ENCODE measurements at places on chromosomes 1 and 21. TPM values are rescaled to one million over a fixed set of nuclear protein-coding genes. Genes with fewer than 3 reads are reported as not detected.

DNA sequence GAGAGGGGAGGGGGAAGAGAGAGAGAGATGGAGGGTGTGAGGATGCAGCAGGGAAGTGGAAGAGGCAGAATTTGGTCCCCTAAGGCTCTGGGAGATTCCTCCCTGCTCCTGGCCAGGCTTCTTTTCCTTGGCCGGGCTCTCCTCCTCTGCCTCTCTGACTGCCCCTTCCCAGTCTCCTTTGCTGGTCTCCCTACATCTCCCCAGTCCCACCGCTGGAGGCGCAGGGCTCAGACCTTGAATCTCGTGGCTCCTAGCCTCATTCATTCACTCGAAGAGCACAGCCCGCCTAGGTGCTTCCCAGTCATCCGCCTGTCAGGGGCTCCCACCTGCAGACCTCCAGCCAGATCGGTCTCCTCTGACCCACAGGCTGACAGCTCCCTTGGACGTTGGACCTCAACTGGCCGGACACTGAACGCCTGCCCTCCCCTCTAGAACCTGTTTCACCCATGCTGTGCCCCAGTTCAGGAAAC is 76.5 kb downstream of the VWA5B1 start:
- peak; percentile 26 for DNase-seq

GRCh38 chr21:26732432-26733221 is 112.6 kb downstream of the ADAMTS1 start:
- DNase-seq, result peak; percentile 19

- no peak for DNase-seq
Observed at GRCh38 chr1:16981269-16981849, 939 bp upstream of the MFAP2 start.

DNA sequence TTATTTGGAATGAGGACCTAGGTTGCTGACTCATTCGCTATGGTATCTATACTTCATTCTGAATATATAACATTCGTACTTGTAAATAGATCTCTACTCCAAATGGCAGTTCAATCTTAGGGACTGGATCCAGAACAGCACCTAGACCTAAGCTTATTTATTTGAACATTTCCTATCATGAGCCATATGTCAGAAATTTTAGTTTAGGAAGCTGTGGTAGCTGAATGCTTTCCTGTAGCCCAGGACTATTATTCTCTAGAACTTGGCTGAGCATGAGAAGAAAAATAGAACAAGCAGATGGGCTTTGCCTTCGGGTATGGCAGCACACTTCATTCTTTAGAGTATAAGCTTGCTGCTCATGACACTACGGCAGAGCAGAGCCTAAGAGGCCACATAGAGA is 1114.4 kb upstream of the B3GALT2 start:
- DNase-seq, result no peak

The FCER1A gene
- total RNA-seq, result not detected

GRCh38 chr1:55584526-55585401 is 369.6 kb upstream of the USP24 start:
- DNase-seq, result no peak

- no peak for DNase-seq
Observed at GRCh38 chr21:25092441-25093011, 514.8 kb downstream of the MRPL39 start.

The SLC25A34 gene
- 0.23 TPM for total RNA-seq

The ADORA3 gene
- total RNA-seq, result not detected

The E2F2 gene
- total RNA-seq, result 4.7 TPM

DNA sequence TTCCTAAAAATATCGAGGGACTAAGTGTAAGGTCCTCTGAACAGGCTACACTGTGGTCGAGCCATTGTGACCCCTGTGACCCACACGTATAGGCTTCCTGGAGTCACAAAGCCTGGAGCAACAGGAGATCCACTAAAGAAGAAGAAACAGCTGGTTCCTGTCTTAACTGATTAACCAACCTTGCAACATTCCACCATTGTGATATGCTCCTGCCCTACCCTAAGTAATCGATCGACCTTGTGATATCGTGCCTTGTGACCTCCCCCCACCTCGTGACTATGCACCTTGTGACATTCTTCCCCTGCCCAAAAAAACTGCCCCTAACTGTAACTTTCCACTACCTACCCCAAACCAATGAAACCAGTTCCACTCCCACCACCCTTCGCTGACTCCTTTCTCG is 304.6 kb upstream of the FAM78B start:
- no peak for DNase-seq

GRCh38 chr21:44426663-44427191 is 28.6 kb upstream of the LRRC3 start:
- DNase-seq, result no peak

GRCh38 chr21:28375708-28376385 is 616.8 kb downstream of the LTN1 start:
- DNase-seq, result no peak

GRCh38 chr21:46194374-46195334 is 10.4 kb upstream of the SPATC1L start:
- DNase-seq, result no peak

DNA sequence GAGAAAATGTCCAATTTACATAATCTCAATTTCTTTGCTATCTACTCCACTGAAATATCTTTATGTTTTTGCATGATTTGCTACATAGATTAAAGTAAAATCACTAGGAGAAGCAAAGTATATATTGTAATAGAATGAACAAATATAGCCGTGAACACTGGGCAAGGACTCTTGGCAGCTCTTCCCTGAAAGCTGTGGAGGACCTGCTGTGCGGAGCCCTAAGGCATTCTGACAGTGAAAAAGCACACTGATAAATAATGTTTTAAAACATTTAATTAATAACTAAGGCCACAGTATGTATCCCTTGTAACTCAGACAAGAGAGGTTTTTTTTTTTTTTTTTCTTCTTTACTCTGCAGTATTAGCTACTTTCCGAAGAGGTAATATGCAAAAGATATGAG is 256.1 kb upstream of the DPYD start:
- DNase-seq, result no peak
